ENCODE measurements at places on chromosomes 16 and 17.

- DNase-seq: no peak
These were observed 27.7 kb downstream of the ZNF18 start for GRCh38 chr17:11969565-11969964.

- no peak for DNase-seq
These were observed 2.1 kb downstream of the SCARF1 start for GRCh38 chr17:1643293-1643998.

DNA sequence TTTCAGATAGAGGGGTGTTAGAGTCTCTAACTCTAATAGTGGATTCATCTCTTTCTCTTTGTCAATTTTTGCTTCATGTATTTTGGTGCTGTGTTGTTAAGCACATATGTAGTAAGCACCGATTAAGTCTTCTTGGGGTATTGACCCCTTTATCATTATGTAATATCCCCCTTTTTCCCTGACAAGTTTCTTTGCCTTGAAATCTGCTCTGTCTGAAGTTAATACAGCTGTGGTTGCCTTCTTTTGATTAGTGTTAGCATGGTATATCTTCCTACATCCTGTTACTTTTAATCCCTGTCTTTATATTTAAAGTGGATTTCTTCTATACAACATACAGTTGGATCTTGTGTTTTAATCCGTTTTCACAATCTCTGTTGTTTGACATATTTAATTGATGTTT lies 60.6 kb downstream of the BCAS3 start:
- DNase-seq: no peak

- no peak for DNase-seq
These were observed 1.1 kb downstream of the MAPT start for GRCh38 chr17:45895304-45895968.

GRCh38 chr17:40134184-40134583 lies 6.2 kb upstream of the CASC3 start:
- DNase-seq: no peak

GRCh38 chr17:50916026-50916707 lies 50.0 kb upstream of the TOB1 start:
- no peak for DNase-seq

DNA sequence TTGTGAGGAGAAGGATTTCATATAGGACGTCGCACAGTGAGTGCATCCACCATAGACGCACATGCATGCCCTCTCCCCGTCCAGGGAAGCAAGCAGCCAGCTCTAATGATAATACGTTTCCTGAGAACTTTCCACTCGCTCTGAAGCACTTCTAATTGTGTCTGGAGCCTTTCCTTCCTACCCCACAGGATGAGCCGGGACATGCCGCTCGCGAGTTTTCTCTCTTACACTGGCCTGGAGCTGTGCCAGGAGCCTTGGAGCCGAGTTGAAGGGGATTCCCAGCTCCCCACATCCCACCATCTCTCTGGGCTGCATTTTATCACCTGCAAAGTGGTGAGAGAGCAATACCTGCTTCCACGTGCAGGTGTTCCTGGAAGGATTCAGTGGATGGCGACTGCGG lies 368.1 kb downstream of the C16orf95 start:
- DNase-seq: no peak

DNA sequence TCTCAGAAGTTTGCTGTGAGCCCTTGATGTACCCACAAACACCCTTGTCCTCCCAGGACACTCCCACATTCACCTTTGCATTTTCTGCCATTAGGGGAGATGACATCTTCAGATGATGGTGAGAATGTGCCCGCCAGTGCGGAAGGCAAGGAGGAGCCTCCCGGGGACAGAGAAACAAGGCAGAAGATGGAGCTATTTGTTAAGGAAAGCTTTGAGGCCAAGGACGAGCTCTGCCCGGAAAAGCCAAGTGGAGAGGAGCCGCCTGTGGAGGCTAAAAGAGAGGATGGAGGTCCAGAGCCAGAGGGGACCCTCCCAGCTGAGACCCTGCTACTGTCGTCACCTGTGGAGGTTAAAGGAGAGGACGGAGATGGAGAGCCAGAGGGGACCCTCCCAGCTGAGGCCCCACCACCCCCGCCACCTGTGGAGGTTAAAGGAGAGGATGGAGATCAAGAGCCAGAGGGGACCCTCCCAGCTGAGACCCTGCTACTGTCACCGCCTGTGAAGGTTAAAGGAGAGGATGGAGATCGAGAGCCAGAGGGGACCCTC lies 17.0 kb downstream of the TAF1C start:
- no peak for DNase-seq

DNA sequence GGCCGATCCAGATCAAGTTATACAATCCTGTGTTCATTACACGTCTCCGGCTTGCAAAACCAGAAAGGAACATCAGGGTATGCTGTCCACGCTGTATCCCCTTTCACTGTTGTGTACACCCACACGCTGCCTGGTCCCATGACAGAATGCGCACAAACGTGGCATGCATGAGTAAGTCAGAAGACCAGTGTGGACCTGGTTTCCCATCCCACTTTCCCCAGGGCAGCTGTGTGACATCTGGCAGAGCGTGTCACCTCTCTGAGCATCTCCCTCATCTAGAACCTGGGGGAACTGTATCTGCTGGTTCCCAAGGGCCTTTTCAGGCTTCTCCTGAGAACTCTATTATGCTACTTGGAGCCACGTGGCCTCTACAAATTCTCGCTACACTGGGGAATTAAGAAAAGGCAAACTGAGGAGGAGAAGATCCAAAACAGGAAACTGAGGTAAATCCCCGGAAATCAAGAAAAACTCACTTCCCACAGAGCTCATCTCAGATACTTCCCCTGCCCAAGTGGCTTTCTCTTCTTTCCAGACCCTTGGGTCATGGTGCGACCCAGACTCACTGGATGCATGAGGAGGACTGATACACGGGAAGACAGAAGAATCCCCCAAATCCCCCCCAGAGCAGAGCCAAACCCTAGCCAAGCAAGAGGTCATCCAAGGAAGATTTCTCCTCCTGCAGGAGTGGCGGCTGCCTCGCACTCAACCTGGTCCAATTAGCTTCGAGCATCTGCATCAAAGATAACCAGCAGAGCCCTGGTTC lies 139.3 kb downstream of the GAS7 start:
- DNase-seq: no peak

DNA sequence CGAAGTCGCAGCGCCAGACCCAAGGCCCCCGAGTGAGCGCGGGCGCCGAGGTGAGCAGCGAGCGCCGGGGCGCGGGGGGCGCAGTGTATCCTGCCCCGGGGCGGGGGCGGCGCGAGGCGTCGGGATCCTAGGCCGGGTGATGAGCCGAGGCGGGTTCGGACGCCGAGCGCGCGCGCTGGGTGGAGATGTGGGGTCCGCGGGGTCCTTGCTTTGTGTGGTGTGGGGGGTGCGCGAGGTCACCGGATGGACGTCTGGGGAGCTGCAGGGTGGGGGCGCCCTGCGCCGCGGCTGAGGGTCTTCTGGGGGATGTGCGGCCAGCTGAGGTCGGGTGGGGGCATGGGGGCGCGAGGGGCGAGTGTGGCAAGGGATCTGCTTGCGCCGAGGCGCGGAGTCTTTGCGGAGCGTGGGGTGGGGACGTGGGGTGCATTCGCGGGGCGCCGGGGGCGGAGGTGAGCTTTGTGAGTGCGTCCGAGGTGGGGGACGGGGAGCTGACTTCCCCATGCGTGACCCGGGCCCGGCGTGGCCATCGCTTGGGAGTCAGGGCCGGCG lies 560 bp downstream of the RAI1 start:
- no peak for DNase-seq

Measured in thoracic aorta (tissue), 2 donors.